ENCODE measurements at places on chromosomes 12 and 14. TPM values are rescaled to one million over a fixed set of nuclear protein-coding genes. Genes with fewer than 3 reads are reported as not detected.

MYF5 gene
- not detected for total RNA-seq

NEUROD4 gene
- 0.23 TPM for total RNA-seq

BEGAIN gene
- 10.1 TPM for total RNA-seq

LGR5 gene
- total RNA-seq: 1.6 TPM

IFNG gene
- not detected for total RNA-seq

SLCO1B1 gene
- total RNA-seq: not detected

ANO2 gene
- total RNA-seq: 24.9 TPM

HELB gene
- 6.0 TPM for total RNA-seq

Data from diencephalon (tissue), 1 donor.